ENCODE measurements at places on chromosomes 5 and 9.

- no peak for DNase-seq
These were observed 42.5 kb downstream of the STXBP1 start for GRCh38 chr9:127654619-127655018.

GRCh38 chr9:31894008-31894407, 490.4 kb upstream of the ACO1 start:
- no peak for DNase-seq

- no peak for DNase-seq
These were observed 15.3 kb downstream of the ABLIM3 start for GRCh38 chr5:149156435-149157083.

DNA sequence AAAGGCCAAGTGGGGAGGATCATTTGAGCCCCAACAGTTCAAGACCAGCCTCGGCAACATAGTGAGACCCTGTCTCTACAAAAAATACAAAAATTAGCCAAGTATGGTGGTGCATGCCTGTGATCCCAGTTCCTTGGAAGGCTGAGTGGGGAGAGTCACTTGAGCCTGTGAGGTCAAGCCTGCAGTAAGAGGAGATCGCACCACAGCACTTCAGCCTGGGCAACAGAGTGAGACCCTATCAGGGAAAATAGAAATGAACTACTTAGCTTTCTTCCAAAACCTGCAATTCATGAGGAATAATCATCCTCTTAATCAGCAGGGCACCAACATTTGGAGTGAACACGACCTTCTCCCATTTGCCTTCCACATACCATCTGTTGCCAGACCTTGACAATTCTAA, 96.1 kb downstream of the OR2K2 start:
- no peak for DNase-seq

DNA sequence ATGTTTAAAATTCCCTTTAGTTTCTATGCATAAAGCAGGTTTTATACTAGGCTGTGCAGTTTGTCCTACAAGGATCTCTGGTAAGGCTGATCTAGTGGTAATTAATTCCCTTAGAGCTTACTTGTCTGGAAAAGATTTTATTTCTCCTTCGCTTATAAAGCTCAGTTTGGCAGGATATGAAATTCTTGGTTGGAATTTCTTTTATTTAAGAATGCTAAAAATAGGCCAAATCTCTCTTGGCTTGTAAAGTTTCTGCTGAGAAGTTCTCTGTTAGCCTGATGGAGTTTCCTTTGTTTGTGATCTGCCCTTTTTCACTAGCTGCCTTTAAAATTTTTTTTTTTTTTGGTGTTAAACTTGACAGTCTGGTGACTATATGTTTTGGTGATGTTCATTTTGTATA, 237.1 kb upstream of the TLE4 start:
- no peak for DNase-seq

- DNase-seq: no peak
These were observed 47.0 kb downstream of the PLEKHG4B start for GRCh38 chr5:138936-139335.

GRCh38 chr9:28212979-28213378, 639.7 kb upstream of the C9orf72 start:
- no peak for DNase-seq

- DNase-seq: no peak
These were observed 67.9 kb downstream of the KIAA1958 start for GRCh38 chr9:112554516-112554915.

GRCh38 chr9:131707733-131708157, 32.1 kb downstream of the RAPGEF1 start:
- no peak for DNase-seq

- no peak for DNase-seq
These were observed 146.8 kb downstream of the PIK3R1 start for GRCh38 chr5:68362331-68362730.

GRCh38 chr5:127944125-127944524, 139.4 kb upstream of the SLC12A2 start:
- no peak for DNase-seq

DNA sequence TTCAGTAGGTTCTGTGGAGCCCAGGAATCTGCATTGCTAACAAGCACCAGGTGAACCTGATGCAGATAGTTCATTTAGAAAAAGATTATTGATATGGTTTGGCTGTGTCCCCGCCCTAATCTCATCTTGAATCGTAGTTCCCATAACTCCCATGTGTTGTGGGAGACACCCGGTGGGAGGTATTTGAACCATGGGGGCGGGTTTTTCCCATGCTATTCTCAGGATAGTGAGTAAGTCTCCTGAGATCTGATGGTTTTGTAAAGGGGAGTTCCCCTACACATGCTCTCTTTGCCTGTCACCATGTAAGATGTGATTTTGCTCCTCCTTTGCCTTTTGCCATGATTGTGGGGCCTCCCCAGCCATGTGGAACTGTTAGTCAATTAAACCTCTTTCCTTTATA, 212.0 kb downstream of the RAB3C start:
- no peak for DNase-seq

DNA sequence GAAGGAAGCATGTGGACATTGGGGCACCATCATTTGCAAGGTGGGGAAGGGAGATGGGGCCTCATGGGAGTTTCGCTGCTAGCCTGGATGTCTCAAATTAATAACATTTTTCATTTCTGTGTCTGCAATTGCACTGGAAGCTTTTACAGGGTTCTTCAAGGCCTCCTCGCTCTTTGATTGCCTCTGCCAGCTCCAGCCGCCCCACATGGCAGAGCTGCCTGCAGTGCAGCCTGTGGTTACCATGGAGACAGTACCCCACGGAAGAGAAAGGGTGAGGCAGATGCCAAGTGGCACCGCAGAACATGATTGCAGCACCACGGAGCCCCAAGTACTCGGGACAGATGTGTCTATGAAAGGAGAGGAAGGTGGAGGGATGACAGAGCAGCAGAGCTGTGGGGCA, 25.4 kb downstream of the CTNND2 start:
- DNase-seq: peak; percentile 18

DNA sequence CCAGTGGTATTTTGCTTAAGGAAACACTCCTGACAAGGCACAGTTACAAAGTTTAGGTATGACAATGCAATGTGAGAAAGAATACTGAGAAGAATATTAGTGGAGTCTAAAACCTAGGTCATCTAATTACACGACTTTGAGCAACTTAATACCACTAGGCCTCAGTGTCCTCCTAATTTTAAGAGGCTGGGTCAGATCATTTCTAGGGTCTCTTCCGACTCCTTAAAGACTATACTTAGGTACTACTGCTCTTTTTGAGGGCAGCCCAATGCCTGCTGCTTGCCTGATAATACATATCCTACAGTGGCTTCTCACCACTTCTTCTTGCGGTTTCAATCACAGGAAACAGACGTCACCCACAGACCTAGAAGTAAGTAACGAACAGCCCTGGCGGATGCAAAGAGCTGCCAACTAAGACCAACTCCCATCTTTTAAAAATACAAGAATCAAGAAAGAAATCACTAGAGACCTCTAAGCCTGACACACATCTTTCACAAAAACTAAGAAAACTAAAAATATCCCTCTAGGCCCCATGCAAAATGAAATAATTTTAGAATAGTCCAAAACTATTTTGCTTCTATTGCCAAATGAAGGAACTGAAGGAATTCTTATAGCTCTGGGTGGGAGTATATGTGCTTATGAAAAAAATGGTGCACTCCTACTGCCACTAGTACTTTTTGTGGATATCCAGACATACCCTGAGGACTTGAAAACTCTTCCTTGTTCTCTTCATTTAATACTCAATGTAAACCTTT, 13.1 kb downstream of the DIAPH1 start:
- no peak for DNase-seq

- no peak for DNase-seq
These were observed 452.5 kb upstream of the RIOK2 start for GRCh38 chr5:97635553-97635952.

All from amygdala (tissue), 56 donors.